Activated CD4-positive, alpha-beta T cell treated with anti-CD3 and anti-CD28 coated beads for 48 hours (primary cell): ENCODE measurements at places on chromosomes 5 and 9.
A peak's percentile ranks its signal among the peaks of the same experiment; 100 is the strongest.

GRCh38 chr5:133391354-133392136, 220.8 kb downstream of the FSTL4 start:
- no peak for DNase-seq

DNA sequence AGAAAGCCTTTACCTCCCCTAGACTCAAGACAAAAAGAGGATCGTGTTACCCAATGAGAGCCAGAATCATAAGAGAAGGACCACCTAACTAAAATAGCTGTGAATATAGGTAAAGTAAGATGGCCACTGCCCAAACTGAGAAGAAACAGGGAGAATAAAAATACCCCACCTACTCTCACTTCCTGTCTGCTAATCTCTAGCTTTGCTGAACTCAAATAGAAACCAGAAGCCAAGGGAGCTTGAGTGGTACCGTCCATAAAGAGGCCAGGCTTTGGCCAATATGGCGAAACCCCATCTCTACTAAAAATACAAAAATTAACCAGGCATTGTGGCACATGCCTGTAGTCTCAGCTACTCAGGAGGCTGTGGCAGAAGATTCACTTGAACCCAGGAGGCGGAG, 123.0 kb upstream of the FST start:
- DNase-seq: no peak

DNA sequence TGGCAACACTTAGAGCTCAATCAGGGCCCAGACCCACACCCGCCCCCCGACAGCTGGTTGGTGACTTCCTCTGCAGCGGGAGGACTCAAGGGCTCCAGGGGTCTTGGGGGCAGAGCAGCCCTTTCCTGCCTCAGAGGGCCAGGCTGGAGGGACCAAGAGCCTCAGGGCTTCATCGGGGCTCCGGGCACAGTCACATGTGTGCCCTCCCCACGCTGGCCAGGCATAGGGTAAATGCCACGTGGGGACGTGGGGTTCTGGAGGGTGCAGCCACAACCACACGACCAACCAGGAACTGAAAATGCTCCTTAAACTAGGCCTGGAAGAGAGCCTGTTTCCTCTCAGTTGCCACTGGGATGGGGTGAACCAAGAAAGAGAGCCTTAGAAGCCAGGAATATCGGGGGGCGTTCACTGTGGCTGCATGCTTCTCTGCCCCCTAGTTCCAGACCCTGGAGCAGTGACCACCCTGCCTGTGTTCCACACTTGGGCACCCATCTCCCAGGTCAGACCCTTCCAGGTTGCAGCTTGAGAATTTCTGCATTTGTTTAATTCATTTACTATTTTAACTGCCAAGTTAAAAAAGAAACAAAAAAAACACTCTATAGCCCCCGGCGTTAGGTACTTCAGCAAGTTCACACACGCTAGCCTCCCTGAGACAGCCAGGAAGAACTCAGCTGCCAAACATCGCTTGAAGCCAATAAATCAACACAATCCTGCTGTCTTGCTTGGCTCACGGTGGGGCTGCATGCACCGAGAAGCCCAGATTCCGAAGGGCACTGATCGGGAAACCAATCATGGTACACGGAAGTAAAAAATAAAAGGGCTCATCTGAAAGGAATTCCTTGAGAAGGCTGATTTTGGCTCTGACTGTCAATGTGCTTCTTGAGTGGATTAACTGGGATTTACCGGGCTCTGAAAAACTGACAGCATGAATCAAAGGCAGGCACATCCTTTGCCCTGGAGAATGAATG, 56.1 kb upstream of the PHYKPL start:
- no peak for DNase-seq

DNA sequence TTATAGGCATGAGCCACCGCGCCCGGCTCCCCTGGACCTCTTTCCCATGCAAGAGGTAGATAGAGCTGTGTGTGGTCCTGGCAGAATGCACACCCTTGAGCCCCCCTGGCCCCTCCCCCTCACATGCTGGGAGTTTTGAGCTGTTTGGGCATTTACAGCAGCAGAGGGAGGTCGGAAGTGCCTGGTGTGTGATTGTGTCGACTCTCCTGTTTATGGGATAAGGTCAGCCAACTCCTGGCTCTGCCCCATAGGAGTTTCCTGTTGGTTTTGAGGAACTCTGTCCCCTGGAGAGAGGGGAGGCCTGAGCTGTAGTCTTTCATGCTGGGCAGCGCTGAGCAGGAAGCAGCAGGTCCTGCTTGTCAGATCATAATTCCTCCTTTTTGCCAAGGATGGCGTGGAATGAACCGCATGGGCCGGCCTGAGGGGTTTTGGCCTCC, 6.0 kb downstream of the LRRC8A start:
- DNase-seq: no peak

- DNase-seq: peak; percentile 5
Measured at GRCh38 chr9:2638871-2639673, 17.5 kb downstream of the VLDLR start.

DNA sequence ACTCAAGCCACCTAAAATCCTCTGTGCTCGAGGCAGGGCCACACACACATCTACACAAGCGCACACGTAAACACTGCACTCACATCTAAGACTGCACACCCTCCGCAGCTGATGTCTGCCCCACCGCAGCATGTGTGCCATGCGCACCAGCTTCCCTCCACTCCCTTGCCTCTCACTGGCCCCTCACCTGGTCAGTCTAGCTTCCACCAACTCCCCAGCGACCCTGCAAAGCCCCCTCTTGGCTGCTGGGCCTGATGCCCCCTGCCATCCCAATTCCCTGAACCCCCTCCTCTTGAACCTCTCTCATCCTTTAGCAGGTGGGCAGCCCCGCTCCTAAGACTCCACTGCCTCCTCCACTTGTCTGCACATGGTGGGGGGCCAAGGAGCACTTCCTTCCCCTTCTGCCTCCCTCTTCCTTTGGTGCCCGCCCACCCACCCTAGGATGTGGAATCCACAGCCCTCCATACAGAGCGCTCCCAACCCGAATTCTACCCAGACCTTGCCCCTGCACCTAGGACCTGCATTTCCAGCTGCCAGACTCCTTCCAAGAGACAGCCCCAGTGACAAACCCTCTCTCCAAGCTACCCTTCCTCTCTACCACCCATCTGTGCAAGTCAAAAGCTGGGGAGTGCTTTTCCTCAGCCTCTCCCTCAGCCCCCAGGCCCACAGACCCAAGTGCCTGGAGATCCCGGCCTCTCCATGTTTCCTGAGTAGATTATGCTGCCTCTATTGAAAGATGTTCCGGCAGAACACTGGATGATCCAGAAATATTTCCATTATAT, 23.9 kb downstream of the ADAMTS2 start:
- no peak for DNase-seq

GRCh38 chr5:133361922-133362321, 250.4 kb downstream of the FSTL4 start:
- no peak for DNase-seq

- no peak for DNase-seq
Measured at GRCh38 chr9:91197232-91198181, 164.2 kb downstream of the AUH start.

DNA sequence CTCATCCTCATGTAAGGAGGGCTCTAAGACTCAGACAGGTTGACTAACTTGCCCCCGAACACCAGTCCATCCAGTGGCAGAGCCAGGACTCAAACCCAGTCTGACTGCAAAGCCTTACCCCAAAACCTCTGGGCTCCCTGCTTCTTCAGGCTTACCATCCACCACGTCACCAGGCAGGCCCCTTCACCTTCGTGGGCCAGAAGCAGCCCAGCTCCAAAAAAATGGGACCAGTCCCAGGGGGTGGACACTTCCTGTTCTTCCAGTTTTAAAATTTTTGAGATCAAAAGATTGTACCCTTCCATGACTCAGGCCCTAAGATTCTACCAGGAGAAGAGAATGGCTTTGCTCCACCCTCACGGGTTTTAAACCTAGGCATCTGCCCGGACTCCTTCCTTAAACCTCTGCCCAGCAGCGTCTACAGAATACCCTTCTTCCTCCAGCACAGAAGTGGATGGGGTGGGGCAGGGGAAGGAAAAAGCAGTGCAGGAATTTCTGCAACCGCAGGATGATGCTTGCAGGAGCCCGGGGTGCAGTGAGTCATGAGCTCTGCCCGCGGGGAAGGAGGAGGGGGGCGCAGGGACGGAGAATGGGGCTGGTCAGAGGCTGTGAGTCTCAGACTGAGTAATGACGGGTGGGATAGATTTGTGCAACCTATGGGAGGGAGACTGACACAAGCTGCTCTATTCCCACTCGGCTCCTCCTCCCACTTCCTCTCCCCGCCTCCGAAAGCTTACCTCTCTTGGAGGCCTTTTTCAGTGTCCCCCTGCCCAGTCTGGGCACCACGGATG, 50.4 kb upstream of the STXBP1 start:
- DNase-seq: no peak

- no peak for DNase-seq
Measured at GRCh38 chr5:172866802-172867748, 33.0 kb downstream of the ERGIC1 start.

DNA sequence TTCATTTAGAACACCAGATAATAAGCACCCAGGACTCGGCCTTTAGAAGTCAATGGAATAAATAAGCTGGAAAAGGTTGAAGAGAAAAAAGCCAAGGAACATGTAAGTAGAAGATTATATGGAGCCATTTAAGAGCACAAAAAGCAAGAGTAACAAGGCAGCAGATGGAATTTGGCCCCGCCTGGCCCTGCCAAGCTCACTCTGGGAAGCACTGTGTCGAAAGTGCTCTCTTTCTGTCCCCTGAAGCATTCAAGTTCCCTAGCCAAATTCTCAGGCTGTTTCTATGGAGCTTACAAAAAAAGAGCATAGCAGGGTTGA, 73.0 kb upstream of the GPR151 start:
- no peak for DNase-seq

DNA sequence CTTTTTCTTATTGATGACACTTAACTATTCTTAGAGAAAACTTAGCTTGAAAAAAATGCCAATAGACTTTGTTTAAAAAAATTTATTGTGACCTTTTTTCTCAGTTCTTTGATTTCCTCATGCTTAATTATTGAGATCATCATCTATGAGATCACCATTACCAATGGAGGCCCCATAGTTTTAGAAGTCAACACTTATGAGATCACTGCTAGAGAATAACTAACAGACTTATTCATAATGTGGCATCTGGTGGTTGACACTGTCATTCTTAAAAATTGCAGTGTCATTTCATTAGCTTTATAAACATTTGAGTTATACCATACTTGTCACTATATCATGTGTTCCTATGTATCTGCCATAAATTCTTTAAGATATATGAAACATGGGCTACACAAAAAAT, 14.9 kb upstream of the FEM1C start:
- no peak for DNase-seq

DNA sequence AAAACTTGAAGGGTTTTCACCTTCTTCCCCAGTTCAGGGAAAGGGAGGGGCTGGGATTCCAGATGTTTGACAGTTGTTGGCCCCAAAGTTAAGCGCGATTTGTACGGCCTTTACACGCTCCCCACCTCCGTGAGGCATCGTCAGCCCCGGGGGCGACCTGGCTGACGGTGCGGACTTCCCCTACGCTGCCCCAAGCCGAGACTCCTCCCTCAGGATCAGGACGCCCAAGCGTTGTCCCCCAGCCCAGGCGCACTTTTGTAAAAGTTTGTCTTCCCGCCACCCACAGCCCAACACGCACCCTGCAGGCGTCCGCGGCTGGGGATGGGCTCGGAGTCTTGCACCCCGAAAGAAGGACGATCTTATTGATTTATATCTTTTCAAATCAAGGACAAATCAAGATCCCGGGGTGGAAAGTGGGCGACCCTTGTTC, 713 bp downstream of the MOB3B start:
- DNase-seq: peak; percentile 60

DNA sequence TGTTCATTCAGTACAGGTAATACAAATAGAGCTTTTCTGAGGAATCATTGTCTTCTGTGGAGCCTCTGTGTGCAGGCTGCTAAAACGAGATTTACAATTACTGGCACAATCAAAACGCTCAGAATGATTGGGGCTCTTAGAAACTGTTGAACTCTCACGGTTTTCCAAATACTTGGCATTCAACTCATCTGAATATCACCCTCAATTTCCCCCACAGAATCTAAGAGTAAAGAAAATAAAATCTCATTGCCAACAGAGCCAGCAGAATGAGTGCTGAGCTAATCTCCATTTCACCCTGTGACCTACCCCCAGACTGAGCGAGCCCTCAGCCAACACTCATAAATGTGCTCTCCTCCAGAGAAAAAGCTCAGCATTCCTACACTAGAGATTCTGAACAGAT, 35.3 kb upstream of the TMED7 start:
- no peak for DNase-seq

- DNase-seq: no peak
Measured at GRCh38 chr5:66527478-66528035, 68.6 kb upstream of the MAST4 start.

GRCh38 chr9:2214707-2215106, 199.6 kb downstream of the SMARCA2 start:
- DNase-seq: no peak

GRCh38 chr5:122844910-122845228, 544 bp upstream of the SNX24 start:
- no peak for DNase-seq

DNA sequence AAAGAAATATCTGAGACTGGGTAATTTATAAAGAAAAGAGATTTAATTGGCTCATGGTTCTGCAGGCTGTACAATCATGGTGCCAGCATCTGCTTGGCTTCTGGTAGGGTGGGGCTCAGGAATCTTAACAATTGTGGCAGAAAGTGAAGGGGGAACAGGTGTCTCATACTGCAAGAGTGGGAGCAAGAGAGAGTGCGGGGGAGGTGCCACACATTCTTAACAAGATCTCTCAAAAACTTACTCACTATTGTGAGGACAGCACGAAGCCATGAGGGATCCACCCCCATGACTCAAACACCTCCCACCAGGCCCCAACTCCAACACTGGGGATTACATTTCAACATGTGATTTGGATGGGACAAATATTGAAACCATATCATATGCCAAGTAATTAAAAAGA, 70.1 kb upstream of the PANK3 start:
- peak; percentile 16 for DNase-seq

GRCh38 chr5:98941131-98941883, 12.5 kb upstream of the CHD1 start:
- no peak for DNase-seq

GRCh38 chr5:68071736-68072135, 143.8 kb upstream of the PIK3R1 start:
- DNase-seq: no peak

DNA sequence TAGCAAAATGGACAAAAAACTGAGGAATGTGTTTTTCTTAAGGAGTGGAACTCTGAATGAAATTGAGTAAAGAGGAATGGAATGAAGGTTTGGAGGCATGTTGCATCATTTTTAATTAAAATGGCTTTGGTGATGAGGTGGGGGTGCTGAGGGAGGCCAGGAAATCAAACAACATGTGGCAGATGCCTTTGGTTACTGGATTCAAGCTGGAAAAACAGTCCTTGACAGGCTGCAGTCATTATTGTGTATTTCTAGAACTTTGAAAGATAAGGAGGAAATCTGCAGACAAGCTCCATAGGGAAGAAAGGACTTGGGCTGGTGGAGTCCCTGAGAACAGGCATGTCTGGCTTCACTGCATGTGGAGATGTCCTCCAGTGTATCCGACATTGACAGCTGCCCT, 203.5 kb upstream of the HAPLN1 start:
- no peak for DNase-seq

DNA sequence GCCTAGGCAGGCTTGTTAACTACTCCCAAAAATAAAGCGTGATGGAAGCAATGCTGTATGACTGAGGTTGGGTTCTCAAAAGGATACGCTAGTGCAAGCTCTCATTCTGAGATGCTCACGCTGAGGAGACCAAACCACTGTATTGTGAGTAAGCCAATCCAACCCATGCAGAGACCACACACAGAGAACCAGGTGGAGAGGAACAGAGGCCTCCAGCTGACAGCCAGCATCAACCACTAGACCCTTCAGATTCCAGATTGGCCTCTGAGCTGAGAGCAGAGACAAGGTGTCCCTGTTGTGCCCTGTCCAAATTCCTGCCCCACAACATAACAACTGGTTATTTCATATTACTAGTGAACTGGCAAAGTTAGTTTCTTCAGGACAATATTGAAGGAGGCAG, 4.5 kb downstream of the TSTD2 start:
- DNase-seq: no peak
